ENCODE measurements at places on chromosomes 7 and 10.

DNA sequence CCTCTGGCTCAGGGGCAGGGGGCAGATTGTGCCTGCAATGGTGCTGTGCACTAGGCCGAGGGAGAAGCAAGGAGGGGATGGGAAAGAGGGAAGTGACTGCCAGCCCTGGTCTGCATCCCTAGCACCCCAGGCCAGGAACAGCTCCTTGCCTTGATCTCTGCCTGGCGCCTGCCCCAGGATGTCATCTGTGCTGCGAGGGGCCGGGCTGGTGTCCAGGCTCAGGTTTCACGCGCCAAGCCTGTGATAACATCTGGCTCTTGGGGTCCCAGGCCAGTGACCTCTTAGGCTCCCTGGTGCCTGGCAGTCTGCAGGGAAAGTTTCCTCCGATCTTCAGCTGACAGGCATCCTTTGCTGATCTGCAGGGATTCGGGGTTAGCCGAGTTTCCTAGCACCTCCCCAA, 193.5 kb upstream of the GPR26 start:
- peak; percentile 2 for DNase-seq

DNA sequence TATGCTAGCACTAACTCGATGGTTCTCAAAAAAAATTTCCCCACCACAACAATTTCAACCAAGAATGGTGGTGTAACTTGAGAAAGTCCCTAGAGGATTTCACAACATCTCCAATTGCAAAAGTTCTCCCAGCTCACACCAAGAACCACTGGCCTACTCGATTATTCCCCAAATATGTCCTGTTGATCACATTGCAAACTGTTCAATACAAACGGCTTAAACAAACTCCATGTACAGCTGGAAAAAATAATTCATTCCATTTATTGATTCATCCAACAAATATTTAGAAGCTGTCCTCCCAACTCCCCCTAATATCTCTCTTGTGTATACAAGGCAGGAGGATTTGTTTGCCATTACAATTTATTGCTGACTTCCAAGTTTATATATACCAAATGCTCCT, 19.1 kb downstream of the TMEM176B start:
- no peak for DNase-seq

- DNase-seq = no peak
These were observed 93.8 kb downstream of the ADK start for GRCh38 chr10:74244807-74245206.

GRCh38 chr10:20622531-20623211, 274.4 kb downstream of the NEBL start:
- peak; percentile 14 for DNase-seq

DNA sequence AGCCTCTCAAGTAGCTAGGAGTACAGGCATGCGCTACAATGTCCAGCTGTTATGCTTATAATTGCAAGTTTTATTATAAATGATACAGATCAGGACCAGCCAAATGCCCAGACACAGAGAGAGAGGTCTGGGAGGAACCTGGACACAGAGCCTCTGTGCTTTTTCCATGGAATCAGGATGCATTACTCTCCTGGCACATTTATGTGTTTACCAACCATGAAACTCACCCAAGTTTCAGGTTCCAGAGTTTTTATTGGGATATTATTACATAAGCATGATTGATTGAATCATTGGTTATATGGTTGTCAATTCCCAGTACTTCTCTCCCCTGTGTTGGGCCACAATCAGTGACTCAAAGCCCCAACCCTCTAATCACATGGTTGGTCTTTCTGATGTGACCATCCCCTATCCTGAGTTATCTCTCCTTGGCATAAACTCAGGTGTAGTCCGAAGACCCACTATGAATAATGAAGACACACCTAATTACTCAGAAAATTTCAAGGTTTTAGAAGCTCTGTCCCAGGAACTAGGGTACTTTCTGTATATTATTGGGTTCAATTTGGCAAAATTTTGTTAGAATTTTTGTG, 30.6 kb downstream of the MXI1 start:
- no peak for DNase-seq

GRCh38 chr7:30726296-30727006, 25.5 kb upstream of the INMT start:
- no peak for DNase-seq

DNA sequence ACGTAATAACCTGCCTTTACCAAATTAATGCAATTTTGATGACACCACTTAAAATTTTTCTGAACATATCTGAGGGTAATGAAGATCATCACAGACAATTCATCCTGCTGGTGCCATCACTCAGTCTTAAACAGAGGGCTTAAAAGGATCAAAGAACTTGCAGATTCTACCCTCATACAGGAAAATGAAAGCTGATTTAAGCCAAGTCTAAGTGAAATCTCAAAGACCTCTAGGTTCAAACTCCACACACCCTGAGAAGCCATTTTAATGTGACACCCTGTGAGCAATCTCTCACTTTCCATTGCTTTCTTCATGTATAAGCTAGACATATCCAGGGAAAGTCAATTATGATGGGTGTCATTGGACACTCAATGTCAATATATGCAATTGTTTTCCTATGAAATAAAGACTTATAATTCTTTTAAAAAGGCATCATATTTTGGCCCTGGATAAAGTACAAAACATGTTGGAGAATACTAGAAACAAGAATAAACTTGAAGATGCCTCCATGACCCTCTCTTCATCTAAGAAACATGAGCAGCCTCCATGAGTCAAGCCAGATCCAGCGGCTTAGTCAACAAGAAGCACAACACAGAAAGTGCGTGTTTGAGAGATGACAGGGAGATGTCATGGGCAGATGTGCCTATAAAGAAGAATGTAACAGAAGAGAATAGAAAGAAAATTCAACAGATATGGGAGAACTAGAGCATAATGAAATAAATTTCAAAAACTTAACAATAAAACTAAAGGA, 291.9 kb downstream of the PARD3 start:
- no peak for DNase-seq

DNA sequence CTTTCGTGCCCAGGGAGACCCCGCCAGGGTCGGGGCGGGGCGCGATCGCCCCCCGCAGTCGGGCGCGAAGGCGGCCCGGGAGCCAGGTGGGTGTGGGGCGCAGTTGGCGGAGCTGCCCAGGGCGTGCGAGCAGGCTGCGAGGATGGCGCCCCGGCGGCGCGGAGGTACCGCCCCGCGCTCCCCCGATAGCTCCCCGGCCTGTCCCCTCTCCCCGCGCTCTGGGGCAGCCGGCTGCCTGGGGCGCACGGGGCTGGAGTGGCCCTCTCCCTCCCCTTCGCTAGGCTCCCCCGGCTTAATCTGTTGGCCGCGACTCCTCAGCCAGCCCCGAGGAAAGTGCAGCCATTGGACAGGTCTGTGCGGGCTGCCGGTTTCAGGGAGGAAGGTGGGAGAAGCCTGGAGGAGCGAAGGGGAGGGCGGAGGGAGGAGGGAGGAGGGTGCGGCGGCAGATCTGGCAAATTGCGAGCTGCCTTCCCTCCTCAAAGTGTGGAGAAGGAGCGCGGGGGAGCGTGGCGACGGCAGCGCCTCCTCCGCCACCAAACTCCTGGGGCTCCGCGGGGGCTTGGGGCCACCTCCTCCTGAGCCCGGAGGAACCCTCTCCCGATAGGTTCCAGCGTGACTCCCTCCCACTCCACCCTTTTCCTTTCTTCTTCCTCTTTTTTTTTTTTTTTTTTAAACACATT, 361 bp upstream of the PLXDC2 start:
- peak; percentile 8 for DNase-seq

DNA sequence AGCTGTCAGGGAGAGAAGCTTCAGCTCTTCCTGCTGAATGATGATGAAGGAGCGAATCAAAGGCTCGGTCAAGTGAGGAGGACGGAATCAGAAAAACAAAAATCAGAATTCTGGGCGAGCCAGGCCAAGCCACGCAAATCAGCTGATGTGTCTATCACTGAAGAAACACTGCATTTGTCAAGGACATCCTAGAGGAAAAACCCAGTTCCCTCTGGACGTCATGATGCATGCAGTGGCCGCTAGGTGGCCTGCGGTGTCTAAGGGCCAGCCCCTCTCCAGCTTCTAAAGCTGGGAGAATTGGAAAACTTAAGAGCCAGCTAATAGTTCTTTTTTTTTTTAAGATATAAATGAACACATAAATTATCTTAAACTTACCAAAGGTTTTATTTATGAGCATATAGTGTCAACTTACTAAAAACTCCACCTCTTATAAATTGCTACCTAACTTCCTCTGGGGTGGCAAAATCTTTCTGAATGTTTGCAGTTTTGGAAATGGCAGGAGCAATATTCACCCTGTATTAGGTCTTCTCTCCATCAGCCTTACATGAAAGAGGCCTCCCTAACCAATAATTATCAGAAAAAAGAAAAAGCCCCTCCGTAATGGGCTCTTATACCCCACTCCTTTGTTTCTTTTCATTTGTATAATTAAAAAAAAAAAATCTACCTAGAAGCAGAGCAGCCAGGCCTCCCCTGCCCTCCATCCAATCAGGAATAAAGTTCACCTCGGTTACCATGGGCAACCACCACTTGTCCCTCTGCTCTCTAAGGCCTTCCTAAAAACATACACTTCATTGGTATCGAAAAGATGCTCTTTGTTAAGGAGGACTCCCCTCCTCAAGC, 186.8 kb downstream of the USP6NL start:
- DNase-seq = peak; percentile 73

- no peak for DNase-seq
These were observed 5.7 kb upstream of the ITIH2 start for GRCh38 chr10:7697426-7697825.

DNA sequence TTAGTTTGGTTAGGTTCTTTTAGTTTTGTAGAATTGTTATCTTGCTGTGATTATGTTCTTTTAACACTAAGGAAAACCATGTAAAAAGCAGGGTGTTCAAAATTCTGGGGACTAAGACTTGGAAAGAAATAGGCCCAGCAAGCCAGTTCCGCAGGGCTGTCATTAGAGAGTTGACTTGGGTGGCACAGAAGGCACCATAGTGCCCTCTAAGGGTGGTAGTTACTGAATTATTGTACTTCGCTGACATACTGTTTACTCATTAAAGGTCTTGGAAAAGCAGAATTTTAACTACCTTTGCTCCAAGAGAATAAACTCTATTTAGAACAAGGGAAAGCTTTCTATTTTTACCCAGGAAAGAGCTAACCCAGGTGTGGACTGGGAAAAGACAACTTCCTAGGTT, 86.5 kb downstream of the OTUD1 start:
- DNase-seq = peak; percentile 18

DNA sequence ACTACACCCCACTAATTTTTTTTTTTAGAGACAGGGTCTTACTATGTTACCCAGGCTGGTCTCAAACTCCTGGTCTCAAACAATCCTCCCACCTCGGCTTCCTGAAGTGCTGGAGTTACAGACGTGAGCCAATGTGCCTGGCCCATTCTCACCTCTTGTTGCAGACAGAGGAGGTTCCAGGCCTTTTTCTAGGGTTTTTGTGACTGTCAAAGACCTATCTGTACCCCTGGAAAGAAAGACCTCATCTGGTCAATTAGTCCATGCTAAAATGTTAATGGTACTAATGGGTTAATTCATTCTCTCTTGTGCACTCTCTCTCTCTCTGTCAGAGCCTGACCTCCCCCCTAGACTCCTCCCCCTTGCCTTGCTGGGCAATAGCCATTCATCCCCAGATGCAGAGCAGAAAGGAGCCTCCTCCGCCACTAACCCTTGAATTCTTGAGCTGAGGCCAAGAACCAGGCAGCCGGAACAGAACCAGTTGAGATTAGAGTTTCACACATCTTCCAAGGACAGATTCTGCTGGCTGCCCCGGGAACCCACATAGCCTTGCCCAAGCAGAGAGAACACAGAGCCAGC, 209.7 kb downstream of the SKIDA1 start:
- DNase-seq = peak; percentile 79

DNA sequence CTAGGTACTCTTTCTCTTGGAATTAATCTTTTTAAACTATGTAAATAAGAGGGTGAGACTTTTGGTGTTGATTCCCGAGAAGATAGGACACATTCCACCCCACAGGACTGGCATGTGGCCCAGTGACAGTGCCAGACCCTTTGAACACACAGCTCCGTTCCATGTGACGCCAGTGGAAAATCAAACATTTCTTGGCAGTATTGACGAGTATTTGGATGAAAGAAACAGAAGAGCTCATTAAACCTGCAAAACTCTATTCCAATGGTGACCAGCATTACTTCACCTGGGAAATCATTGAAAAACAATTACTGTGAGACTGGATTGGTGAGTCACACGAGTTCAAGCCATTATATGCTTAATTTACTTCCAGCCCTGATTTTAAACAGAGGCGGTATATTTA, 25.8 kb downstream of the AKR1E2 start:
- no peak for DNase-seq

DNA sequence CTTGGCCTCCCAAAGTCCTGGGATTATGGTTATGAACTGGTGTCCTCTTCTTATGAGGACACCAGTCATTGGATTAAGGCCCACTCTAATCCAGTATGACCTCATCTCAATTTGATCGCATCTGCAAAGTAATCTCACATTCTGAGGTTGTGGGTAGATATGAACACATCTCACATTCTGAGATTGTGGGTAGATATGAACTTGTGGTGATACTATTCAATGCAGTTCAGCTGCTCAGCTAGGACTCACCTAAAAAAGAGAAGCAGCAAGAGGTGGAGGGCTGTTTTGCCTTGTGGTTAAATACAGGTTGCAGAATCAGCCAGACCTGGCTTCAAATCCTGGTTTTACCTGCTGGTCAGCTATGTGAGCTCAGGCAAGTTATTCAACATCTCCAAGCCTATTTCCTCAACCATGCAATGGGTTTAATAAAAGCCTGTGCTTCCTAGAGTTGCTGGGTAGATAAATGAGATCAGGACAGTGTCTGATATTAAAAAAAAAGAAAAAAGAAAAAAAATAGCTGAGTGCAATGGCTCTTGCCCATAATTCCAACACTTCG, 8.5 kb upstream of the BAG3 start:
- DNase-seq = no peak

DNA sequence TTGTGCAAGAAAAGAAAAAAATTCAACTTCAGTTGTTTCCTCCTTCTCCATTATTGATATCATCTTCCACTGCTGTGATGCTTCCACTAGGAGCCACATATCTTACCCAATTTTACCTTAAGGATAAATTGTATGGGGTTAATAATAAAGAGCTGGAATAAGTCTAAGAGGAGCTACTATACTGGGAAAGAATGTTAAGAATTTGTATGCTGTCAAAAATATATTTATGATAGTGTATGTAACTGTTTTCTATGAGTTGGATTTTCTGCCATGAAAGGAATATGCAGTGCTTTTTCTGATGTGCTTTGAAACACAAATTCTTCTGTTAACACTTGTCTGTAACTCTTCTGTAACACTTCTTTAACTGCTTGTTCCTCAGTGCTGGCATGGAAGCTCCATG, 219.1 kb downstream of the VTI1A start:
- DNase-seq = no peak

GRCh38 chr10:74558403-74558802, 268.0 kb upstream of the KAT6B start:
- no peak for DNase-seq

GRCh38 chr10:129966370-129966888, 2.4 kb upstream of the EBF3 start:
- no peak for DNase-seq

DNA sequence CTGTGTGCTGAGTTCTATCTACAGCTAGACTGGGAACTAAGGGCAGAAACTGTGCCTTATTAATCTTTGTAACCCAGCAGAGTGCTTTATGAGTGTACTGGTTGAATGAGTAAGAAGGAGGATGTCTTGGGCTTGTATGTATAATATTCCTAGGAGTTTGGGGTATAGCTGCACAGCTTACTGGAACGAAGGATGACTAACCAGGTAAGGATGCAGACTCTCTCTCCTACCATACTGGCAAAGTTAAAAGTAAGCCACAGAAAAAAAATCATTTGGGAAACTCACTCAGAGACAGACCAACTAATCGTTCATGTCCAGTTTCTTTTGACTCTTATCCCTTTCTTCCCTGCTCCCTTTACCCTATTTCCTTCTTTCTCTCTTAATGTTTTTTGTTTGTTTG, 1.4 kb upstream of the DHTKD1 start:
- DNase-seq = no peak

GRCh38 chr10:7388602-7389001, 22.2 kb downstream of the SFMBT2 start:
- no peak for DNase-seq

Measured in T47D (cell line).